ENCODE measurements at places on chromosomes 3 and 15. TPM values are rescaled to one million over a fixed set of nuclear protein-coding genes. Genes with fewer than 3 reads are reported as not detected.

- no peak for ATAC-seq
Measured at GRCh38 chr3:140753865-140754754, 76.2 kb downstream of the TRIM42 start.

DNA sequence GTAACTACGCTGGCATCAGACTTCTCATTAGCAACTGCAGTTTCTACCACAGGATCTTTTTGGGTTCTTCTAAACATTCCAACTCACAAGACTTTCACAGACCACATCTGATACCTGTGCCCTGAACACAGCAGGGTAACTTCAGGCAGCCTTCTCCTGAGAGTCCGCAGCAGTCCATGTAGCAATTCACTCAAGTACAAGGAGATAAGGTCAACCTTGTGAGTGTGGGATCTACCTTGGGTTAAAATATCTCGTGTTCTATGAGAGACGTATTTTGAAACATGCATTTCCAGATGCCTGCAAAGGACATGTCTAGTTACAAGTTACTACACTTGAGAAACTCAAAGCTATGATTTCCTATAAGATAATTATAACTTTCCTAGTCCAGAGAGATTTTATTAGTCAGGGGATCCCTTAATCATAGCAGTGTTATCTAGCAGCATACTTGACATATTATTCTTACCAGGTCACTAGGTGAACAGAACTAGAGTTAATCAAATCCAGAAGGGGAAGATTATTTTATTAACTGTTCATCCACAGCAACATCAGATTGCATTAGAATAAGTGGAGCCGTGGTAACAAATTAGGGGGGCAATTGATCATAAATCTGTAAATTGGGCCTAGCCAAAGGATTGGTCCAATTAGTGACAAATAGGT lies 66.4 kb downstream of the ASTE1 start:
- no peak for ATAC-seq

DNA sequence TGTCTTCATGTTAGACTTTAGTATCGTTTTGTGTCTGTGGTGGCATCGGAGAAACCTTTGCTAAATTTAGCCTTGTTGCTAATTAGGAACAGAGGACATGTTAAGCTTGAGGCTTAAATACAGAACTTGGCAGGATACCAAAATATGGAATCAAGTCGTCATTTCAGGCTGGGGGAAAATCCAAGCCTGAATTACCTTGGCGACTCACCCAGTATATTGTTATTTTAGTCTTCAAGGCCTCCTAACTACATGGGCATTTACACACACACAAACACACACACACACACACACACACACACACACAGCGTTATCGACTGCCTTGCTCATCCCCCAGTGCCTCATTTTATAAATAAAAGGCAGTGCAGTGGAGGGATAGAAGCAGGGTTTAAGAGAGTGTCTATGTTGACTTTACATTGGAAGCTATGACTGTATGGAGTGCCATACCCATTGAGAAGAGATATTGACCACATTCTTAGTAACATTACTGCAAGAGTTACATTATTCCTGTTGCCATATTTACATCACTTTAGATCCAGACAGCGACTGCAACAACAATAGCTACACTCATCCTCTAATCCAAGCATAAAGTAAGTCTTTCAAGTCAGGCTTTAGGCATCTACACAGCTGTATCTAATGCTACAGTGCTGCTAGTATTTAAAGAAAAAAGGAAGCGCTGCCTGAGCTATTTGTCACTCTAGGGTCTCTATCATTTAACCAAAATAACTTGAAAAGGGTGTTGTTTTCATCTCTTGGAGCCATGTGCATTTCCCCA lies 210.8 kb upstream of the SEMA6D start:
- ATAC-seq: no peak

- ATAC-seq: no peak
Measured at GRCh38 chr3:18224426-18224825, 200.7 kb downstream of the SATB1 start.

The LRRC3B gene
- 3.0 TPM for total RNA-seq

GRCh38 chr3:12194209-12194608 lies 35.5 kb upstream of the TIMP4 start:
- no peak for ATAC-seq

- no peak for ATAC-seq
Measured at GRCh38 chr3:88019024-88019423, 39.8 kb downstream of the CGGBP1 start.

The KLHL40 gene
- total RNA-seq: not detected

DNA sequence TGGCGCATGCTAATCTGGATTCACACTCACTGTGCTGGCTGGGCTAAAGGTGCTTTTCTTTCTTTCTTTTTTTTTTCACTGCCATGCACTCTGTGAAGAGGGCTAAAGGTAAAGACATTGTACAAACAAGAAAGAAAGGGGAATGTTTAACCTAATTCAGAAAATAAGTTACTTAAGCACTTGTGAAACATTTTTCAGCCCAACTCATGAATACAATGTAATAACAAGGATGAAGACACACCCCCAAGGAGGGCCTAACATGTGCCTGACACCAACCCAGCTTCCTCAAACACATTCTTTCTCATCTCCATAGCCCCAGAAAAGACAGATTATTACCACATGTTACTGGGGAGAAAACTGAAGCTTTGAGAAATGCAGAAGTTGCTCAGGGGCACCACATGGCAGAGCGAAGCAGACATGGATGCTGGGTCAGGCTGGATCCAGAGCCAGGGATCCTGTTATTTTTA lies 5.7 kb downstream of the STIMATE start:
- ATAC-seq: peak; percentile 73

The DPPA4 gene
- not detected for total RNA-seq

- no peak for ATAC-seq
Measured at GRCh38 chr15:100859970-100860828, 19.4 kb upstream of the ALDH1A3 start.

The CFAP20DC gene
- total RNA-seq: 1.6 TPM

The ZNF80 gene
- total RNA-seq: not detected

The INSYN1 gene
- total RNA-seq: 17.6 TPM

DNA sequence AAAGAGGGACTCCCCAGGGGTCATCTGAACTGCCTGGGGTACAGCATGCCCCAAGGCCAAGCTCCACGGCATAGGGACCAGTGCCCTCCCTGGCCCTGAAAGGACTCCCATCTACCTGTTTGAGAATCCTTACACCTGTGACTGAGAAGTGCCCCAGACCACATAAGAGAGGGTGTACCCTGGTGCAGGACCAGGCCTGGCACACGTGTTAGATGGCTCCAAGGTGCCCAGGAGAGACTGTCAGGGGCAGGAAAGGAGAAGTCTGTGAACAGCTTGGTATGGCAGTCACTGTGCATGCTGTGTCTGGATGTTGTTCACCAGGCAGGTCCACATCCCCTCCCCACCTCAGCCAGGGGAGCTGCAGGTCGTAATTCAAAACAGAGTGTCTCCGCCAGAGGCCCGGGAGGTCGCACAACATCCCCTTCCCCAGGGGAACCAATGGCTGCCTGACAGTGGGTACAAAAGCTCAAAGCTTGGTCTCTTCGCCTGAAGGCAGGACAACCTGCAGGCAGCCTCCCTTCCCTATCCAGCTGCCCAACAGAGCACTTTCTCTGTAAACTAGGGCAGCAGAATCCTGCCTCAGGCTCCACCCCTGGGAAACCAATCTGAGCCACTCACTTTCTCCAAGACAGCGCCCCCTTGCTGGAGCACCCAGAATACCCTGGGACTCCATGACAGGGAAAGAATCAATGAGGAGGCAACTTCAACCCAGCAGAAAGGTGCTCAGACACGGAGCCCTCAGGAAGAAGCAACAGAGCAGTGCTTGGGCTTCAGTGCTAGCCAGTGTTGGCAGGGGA lies 3.9 kb downstream of the NUP210 start:
- no peak for ATAC-seq

DNA sequence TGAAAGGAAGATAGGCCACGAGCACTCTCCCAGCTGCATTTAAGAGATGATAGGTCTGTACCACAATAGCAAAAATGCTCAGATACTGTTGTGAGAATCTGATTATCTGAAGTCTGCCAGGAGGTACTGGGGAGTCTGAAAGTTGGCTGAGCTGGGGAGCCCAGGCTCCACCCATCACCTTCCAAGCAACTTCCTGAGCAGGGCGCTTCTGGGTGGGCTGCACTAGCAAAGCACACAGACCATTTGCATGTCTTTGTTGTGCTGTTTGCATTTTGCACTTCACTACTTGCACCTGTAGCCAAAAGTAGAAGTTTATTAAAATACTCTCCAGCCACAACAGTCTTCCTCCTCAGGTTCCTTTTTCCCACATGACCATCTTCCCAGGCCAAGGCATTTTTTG lies 133.2 kb downstream of the ALDH1A2 start:
- no peak for ATAC-seq

- ATAC-seq: no peak
Measured at GRCh38 chr3:10702961-10703740, 112.9 kb upstream of the SLC6A11 start.

GRCh38 chr15:25900901-25901300 lies 37.8 kb upstream of the ATP10A start:
- ATAC-seq: peak; percentile 60

DNA sequence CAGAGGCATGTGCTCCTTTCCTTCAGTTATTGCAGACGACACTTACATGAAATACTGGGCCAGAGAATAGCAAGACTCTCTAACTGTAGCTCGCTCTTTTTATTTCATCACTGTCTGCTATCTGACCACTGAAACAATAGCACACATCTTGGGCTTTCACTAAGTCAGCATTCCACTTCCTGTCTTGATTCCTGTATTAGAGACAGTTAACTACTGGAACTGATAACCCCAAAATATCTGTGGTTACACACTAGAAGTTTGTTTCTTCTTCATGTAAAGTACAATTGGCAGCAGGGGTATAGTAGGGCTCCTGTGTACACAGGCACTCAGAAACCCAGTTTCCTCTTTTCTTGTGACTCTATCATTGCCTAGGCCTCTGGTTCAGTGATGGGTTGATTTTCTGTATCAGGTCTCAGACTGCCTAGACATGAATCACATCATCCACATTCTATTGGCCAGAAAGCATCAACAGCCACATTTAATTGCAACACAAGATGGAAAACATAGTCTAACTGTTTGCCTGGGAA lies 230.2 kb upstream of the CD96 start:
- no peak for ATAC-seq

The PLSCR5 gene
- total RNA-seq: not detected
